Ovary (tissue), 10 donors: ENCODE measurements at places on chromosomes 12 and 14. TPM values are rescaled to one million over a fixed set of nuclear protein-coding genes. Genes with fewer than 3 reads are reported as not detected.

The SLC24A4 gene
- polyA plus RNA-seq, result 0.98 TPM

The GNB3 gene
- polyA plus RNA-seq, result 7.8 TPM

The GYS2 gene
- not detected for polyA plus RNA-seq

The HNF1A gene
- 0.23 TPM for polyA plus RNA-seq

The ARID4A gene
- 10.1 TPM for polyA plus RNA-seq

- no peak overlapping the region for H3K4me3 ChIP-seq
- H3K4me1 ChIP-seq, result peaks cover 5% of the 10 kb centered on the region
- H3K27me3 ChIP-seq, result no peaks in the 10 kb centered on the region
- H3K36me3 ChIP-seq, result no peaks in the 10 kb centered on the region
- peak; percentile 1 for DNase-seq
- H3K27ac ChIP-seq, result no peak overlapping the region
Observed at GRCh38 chr12:109940339-109940923, 40.4 kb downstream of the TCHP start.

DNA sequence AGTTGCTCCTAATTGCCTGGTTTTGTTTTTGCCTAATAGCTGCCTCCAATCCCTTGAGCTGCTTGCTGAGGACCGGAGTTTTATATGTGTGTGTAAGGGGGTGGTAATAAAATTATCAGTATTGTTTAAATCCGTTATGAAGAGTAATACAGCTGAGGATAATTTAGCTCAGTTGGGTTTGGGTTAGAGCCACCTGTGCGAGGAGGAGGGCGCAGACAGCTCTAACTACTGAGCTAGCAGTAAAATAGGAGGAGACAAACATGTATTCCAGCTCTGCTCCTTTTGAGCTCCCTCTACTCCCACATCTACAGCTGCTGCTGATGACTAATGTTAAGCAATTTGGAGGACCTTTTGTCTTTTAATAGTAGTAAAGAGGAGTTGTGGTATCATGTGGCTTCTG, 61.5 kb downstream of the SPATS2 start:
- no peak overlapping the region for H3K4me3 ChIP-seq
- no peaks in the 10 kb centered on the region for H3K36me3 ChIP-seq
- H3K27ac ChIP-seq, result no peak overlapping the region
- no peaks in the 10 kb centered on the region for H3K4me1 ChIP-seq
- DNase-seq, result no peak

DNA sequence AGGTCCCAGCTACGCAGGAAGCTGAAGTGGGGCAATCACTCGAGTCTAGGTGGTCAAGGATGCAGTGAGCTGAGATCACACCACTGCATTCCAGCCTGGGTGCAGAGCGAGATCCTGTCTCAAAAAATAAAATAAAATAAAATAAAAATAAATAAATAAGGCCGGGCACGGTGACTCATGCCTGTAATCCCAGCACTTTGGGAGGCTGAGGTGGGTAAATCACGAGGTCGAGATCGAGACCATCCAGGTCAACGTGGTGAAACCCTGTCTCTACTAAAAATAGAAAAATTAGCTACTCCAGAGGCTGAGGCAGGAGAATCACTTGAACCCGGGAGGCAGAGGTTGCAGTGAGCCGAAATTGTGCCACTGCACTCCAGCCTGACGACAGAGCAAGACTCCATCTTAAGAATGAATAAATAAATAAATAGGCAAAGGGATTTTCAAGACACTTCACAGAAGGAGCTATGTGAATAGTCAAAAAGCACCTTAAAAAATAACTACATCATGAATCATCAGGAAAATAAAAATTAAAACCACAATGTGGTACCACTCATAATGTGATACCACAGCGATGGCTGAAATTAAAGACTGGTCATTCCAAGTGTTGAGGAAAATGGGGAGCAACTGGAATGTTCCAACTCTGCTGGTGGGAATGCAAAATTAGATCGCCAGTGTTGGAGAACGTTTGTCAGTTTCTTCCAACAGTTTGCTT, 92.9 kb upstream of the TBX3 start:
- no peaks in the 10 kb centered on the region for H3K4me1 ChIP-seq
- DNase-seq, result no peak
- H3K36me3 ChIP-seq, result no peaks in the 10 kb centered on the region
- H3K4me3 ChIP-seq, result no peak overlapping the region
